ENCODE measurements at places on chromosomes 4 and X. TPM values are rescaled to one million over a fixed set of nuclear protein-coding genes. Genes with fewer than 3 reads are reported as not detected.

- no peaks in the 10 kb centered on the region for H3K36me3 ChIP-seq
- peak within 1 kb of the TSS; percentile 67 for H3K27ac ChIP-seq
These were observed at the start of gene ADAMTS3 for GRCh38 chr4:72568959-72569718. TSS of gene ADAMTS3 (minus strand) at chr4:72569221. CDS start at chr4:72568762, 459 bp downstream.

DNA sequence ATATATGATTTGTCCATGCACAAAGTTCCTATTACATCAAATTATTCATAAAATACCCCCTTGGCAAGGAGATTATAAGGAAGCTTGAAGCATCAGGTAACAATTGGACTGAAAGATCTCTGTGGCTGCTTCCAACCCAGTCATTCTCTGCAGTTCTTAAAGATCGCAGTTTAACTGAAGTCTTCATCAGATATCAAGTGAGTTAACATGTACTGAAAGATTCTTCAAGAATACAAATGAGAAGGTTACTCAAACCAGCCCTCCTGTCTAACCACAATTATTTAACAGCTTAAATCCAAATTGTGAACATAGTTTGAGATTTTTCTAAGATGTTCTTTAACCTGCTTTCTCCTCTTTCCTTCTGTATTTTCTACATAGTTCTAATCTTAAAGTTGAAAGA lies 56.1 kb downstream of the SLC10A7 start:
- no peaks in the 10 kb centered on the region for H3K4me1 ChIP-seq
- H3K27ac ChIP-seq: no peak overlapping the region
- no peak for DNase-seq
- H3K36me3 ChIP-seq: no peaks in the 10 kb centered on the region
- no peak overlapping the region for H3K4me3 ChIP-seq

DNA sequence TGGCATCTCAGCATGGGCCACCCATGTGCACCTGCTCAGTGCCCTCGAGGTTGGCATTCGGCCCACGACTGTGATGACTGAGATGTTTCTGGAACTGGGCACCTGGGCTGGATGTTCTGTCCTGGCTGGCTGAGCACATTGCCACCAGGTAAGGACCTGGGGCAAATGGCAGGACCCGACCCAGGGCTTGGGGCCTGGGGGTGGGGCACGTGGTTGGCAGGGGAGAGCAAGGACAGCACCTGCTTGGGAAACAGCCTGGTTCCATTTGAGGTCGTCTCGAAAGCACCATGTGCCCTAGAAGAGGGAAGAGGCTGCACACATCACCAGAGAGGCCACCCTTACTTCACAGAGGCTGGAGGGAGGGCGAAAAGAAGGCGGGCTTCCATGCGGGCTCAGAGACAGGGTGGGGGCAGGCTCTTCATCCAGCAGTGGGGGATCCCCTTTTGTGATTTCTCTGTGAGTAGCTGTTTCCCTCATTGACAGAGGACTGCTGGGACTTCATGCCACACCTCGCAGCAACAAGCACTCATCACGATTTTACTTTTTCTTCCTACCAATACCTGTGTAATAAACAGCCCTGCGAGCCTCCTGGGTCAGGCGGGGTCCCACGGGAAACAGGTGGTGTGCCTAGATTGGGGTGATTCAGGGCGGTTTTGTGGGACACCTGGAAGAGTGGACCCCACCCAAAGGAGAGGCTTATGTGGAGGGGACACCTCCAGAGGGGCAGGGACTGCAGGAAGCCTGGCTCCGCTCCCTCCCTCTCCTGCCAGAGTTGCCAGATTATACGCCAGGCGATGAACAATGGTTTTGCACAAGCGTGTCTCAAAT lies 12.0 kb downstream of the TMEM187 start:
- no peak for DNase-seq
- H3K36me3 ChIP-seq: no peaks in the 10 kb centered on the region
- H3K27me3 ChIP-seq: no peaks in the 10 kb centered on the region

DNA sequence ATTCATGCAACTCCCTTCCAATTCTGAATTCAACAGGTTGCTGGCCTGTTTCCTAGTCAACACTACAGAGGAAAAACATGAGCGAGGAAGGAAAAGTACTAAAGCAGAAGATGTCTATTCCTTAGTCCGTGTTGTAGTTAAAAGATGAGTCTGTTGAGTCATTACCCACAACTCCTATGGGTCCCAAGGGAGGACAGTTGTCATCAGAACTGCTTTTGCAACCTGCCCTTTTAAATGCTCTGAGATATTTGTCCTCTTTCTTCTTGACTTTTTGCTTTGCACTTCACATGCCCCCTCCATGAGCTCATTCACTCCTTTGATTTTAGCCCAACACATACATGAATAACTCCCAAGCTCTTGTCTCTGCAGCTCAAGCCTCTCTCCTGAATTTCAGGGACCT lies 119.2 kb downstream of the CORIN start:
- H3K27ac ChIP-seq: no peak overlapping the region
- DNase-seq: no peak
- H3K36me3 ChIP-seq: no peaks in the 10 kb centered on the region
- H3K4me1 ChIP-seq: no peaks in the 10 kb centered on the region

- H3K4me1 ChIP-seq: peaks cover 15% of the 10 kb centered on the region
- H3K4me3 ChIP-seq: no peak overlapping the region
- no peak for DNase-seq
- no peaks in the 10 kb centered on the region for H3K27me3 ChIP-seq
- no peaks in the 10 kb centered on the region for H3K36me3 ChIP-seq
- no peak overlapping the region for H3K27ac ChIP-seq
These were observed 3.5 kb upstream of the MAD2L1 start for GRCh38 chr4:120070196-120070595.

- no peak overlapping the region for H3K4me3 ChIP-seq
- no peak overlapping the region for H3K27ac ChIP-seq
- no peaks in the 10 kb centered on the region for H3K36me3 ChIP-seq
- no peak for DNase-seq
- H3K4me1 ChIP-seq: no peaks in the 10 kb centered on the region
- no peaks in the 10 kb centered on the region for H3K27me3 ChIP-seq
These were observed 228.4 kb downstream of the DTHD1 start for GRCh38 chr4:36509845-36510244.

GRCh38 chr4:188455062-188455752 lies 316.0 kb downstream of the TRIML1 start:
- no peak overlapping the region for H3K27ac ChIP-seq
- no peaks in the 10 kb centered on the region for H3K27me3 ChIP-seq
- no peaks in the 10 kb centered on the region for H3K36me3 ChIP-seq
- DNase-seq: no peak
- H3K4me1 ChIP-seq: no peaks in the 10 kb centered on the region

GRCh38 chr4:81519856-81520255 lies 48.1 kb upstream of the RASGEF1B start:
- H3K4me1 ChIP-seq: no peaks in the 10 kb centered on the region
- H3K27me3 ChIP-seq: no peaks in the 10 kb centered on the region
- no peak overlapping the region for H3K27ac ChIP-seq
- H3K4me3 ChIP-seq: no peak overlapping the region
- H3K36me3 ChIP-seq: no peaks in the 10 kb centered on the region

GRCh38 chrX:71542411-71542810 lies 9.5 kb downstream of the OGT start:
- H3K27me3 ChIP-seq: no peaks in the 10 kb centered on the region
- H3K4me1 ChIP-seq: peaks cover 28% of the 10 kb centered on the region
- H3K36me3 ChIP-seq: peaks cover 28% of the 10 kb centered on the region
- H3K27ac ChIP-seq: no peak overlapping the region

GRCh38 chr4:54227256-54228055 lies 1.6 kb upstream of the PDGFRA start:
- H3K27ac ChIP-seq: peak overlapping the region; percentile 70
- no peaks in the 10 kb centered on the region for H3K36me3 ChIP-seq
- peak overlapping the region; percentile 49 for H3K4me3 ChIP-seq
- DNase-seq: no peak
- peaks cover 87% of the 10 kb centered on the region for H3K27me3 ChIP-seq

GRCh38 chrX:130606425-130606824 lies 204.6 kb downstream of the RBMX2 start:
- DNase-seq: no peak
- H3K36me3 ChIP-seq: no peaks in the 10 kb centered on the region
- no peaks in the 10 kb centered on the region for H3K27me3 ChIP-seq
- no peak overlapping the region for H3K27ac ChIP-seq
- no peaks in the 10 kb centered on the region for H3K4me1 ChIP-seq
- no peak overlapping the region for H3K4me3 ChIP-seq

- H3K27ac ChIP-seq: no peak overlapping the region
- no peak overlapping the region for H3K4me3 ChIP-seq
- H3K4me1 ChIP-seq: no peaks in the 10 kb centered on the region
- no peak for DNase-seq
These were observed 16.7 kb upstream of the YTHDC1 start for GRCh38 chr4:68366600-68366999.

GRCh38 chr4:40401631-40402030 lies 66.5 kb downstream of the CHRNA9 start:
- no peak for DNase-seq
- no peaks in the 10 kb centered on the region for H3K4me1 ChIP-seq
- no peaks in the 10 kb centered on the region for H3K27me3 ChIP-seq
- H3K27ac ChIP-seq: no peak overlapping the region
- H3K4me3 ChIP-seq: no peak overlapping the region

Gene F11
- total RNA-seq: 24.7 TPM

Gene NFXL1
- total RNA-seq: 11.7 TPM

Gene NAA11
- total RNA-seq: not detected

Gene HTN3
- total RNA-seq: not detected

Gene PPEF1
- total RNA-seq: 1.1 TPM
